CD4-positive, alpha-beta T cell treated with Interleukin-10 for 1 hour (primary cell): ENCODE measurements at places on chromosomes 16 and 17.

GRCh38 chr17:48523010-48523409 lies 7.8 kb downstream of the HOXB1 start:
- no peak for DNase-seq

DNA sequence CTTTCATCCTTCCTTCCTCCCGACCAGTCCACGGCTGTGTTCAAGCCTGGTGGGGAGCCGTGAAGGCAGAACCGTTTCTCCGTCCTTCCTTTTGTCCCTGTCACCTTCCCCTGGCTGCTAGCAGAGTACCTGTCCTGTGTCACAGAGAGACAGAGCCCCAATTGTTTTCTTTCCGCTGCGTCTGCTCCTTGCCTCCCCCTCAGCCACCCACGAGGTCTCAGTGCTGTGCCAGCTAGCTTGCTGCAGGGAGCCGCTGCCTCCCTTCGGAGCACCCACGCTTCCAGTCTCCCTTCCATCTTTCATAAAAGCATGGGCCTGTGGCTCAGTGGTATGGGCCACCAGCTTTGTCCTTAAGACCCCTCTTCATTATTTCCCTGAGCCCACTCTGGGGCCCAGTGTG lies 62.2 kb downstream of the MPRIP start:
- no peak for DNase-seq

GRCh38 chr17:12735517-12735916 lies 53.8 kb upstream of the ARHGAP44 start:
- no peak for DNase-seq

DNA sequence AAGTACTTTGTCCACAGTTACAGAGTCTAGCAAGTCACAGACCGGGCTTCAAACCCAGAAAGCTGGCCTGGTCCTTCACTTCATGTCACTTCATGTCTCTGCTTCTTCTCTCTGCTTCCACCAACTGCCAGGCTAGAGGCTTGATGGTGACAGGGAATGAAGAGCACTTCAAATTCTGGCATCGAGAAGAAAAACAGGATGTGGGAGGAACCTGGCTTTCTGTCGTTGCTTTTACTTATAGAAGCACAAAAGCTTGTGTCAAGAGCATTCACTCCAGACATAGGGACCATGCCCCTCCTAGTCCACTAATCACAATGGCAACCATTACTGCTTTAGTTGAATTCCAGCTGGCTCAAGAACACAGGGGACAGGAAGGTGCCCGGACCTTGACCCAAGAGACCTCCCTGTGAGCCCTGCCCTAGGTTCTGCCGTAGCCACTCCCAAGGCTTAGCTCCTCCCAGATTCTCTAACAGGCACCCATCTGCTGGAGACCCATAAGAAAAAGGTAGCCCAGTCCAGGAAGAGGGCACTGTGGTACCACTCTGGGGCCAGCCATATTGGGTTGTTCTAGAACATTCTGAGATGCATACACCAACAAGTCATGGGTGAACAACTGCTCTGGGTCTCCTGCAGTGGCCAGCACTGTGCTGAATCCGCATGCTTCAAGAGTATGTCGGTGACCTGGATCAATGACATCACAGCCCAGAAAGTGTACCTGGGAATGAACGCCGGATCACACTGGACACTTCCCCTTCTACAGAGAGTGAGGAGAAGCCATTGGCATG lies 181.8 kb downstream of the C16orf95 start:
- no peak for DNase-seq

- DNase-seq, result no peak
These were observed 16.7 kb upstream of the TOB1 start for GRCh38 chr17:50882851-50883250.

- DNase-seq, result no peak
These were observed 154.2 kb downstream of the MYO1D start for GRCh38 chr17:32722733-32723132.

GRCh38 chr16:85289760-85290625 lies 177.7 kb upstream of the CIBAR2 start:
- no peak for DNase-seq

DNA sequence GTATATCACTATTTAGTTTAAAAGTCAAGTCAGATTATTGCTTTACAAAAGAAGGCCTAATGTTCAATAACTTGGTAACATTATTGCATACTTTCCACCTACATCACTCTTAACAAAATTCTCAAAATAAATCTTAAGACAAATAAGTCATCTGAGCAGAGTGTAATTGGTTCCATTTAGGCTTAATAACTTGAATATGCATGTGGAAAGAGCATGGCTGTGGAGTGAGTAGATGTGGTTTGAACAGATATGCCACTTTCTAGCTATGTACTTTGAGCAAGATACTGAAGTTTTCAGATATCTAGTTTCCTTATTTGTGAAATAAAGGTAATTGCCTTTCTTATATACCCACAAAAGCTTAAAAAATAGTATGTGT lies 6.7 kb upstream of the EVI2A start:
- no peak for DNase-seq

GRCh38 chr17:55545806-55546205 lies 34.6 kb upstream of the SMIM36 start:
- no peak for DNase-seq

DNA sequence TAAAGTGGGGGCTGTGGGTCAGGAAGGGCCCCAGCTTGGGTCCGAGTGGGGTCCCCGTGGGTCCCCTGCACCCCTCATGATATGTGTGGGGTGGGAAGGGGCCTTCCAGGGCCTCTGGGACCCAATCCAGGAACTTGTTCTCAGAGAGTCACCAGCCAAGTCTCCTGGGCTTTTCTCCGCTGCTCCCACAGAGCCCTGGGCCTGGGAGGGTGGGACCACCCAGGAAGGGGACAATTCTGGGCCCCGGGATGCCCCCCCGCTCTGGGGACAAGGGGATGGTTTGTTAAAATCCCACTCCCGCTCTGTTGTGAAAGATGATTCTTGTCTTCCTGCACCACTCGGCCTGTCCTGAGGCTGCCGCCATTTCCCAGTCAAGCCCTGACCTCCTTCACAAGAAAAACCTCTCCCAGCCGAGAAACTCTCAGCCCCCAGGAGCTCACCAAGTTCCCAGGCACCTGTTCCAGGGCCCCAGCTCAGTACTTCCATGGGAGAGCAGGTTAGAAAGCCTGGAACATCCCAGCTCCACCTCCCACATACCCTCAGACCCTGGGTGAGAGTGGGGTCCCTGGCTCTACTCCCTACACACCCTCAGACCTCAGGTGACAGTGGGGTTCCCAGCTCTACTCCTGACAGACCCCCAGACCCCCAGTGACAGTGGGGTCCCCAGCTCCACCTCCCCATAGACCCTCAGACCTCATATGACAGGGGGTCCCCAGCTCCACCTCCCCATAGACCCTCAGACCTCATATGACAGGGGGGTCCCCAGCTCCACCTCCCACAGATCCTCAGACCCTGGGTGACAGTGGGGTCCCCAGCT lies 75.1 kb downstream of the METRNL start:
- no peak for DNase-seq

- no peak for DNase-seq
These were observed 355.4 kb upstream of the TNRC6C start for GRCh38 chr17:77602883-77603640.

DNA sequence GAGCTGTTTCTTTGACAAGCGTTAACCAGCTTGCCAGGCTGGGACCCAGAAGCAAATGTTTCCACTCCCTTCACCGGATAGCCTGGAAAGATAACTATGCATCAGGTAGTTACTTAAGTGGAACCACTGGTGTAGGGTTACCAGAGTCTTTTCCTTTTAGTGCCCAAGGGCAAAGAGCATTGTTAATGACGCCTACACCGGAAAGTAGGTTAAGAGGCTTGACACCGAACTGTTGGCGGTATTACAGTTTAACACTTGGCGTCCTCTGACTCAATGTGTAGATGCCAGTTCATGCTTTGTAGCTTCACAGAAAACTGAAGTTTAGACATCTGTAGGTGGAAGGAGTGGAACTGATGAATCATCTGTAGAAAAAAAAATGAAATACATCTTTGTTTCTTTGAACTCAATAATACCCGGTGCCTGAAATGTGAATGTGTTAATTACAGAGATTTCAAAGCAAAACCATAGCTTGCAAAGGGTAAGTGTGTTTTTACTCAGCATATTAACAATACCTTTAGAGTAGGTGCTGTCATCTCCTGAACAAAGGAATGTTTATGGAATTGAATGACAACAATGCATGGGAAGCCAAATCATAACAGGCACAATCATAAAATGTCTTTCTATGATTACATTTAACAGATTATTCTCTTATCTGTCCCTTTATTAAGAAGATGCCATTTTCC lies 426.7 kb upstream of the SALL1 start:
- DNase-seq, result no peak

GRCh38 chr17:38982858-38983746 lies 15.9 kb upstream of the FBXO47 start:
- DNase-seq, result peak; percentile 76

DNA sequence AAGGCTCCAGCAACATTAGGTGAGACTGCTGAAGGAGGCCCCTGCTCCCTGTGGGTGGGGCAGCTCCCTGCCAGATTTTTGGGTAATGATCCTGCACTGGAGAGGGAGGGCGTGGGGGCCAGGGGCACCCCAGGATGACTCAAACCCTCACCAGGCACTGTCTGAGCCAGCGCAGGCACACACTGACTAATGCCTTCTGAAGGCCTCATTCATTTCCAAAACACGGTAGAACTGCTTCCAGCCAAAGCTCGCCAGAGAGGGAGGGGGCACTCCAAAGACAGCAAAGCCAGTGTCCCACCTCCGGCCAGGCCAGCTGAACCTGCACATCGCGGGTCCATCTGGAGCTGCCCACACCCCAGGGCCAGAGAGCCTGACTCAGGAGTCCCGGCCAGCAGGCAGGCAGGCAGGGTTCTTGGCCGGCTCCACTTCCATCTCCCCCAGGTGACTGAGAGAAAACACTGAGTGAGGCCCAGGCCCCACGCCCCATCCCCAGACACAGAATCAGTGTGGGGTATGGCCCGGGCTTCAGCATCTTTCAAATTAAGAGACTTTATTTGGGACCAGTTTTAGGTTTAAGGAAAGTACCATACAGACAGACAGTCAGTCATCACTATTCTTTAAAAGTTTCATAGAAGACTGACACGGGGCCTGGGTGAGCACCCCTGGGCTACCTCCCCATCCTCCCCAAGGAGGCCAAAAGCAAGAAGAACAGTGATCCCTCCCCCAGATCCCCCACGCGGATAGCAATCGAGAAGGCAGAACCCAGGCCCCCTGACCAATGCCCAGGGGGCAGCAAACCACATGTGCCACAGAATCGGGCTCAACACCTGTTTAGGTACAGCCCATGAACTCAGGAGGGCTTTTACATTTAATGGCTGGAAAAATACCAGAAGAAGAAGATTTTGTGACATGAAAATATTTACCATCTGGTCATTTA lies 2.3 kb downstream of the PIEZO1 start:
- DNase-seq, result peak; percentile 23

GRCh38 chr17:28384281-28385036 lies 13.0 kb downstream of the SARM1 start:
- DNase-seq, result peak; percentile 61

DNA sequence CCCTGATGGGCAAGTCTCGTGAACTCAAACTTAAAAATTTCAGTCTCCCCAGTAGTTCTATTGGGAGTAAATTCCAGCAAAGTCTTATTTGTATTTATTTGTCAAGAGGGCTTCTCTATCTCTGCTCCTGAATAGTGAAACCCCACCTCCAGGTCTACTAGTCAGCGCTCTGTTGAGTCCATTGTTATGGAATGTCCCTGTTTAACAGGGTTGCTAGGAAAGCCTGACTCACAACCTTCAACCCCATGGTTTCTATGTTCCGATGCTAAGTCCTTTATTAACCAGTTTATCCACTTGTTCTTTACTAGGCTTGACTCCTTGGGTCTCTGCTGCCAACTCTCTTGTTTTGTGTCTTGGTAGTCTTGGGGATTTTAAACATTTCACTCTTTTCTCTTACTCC lies 250.7 kb upstream of the MYOCD start:
- DNase-seq, result no peak

GRCh38 chr16:11067266-11067665 lies 122.9 kb downstream of the CLEC16A start:
- DNase-seq, result no peak

GRCh38 chr16:30559690-30560089 lies 1.5 kb upstream of the ZNF764 start:
- DNase-seq, result no peak

DNA sequence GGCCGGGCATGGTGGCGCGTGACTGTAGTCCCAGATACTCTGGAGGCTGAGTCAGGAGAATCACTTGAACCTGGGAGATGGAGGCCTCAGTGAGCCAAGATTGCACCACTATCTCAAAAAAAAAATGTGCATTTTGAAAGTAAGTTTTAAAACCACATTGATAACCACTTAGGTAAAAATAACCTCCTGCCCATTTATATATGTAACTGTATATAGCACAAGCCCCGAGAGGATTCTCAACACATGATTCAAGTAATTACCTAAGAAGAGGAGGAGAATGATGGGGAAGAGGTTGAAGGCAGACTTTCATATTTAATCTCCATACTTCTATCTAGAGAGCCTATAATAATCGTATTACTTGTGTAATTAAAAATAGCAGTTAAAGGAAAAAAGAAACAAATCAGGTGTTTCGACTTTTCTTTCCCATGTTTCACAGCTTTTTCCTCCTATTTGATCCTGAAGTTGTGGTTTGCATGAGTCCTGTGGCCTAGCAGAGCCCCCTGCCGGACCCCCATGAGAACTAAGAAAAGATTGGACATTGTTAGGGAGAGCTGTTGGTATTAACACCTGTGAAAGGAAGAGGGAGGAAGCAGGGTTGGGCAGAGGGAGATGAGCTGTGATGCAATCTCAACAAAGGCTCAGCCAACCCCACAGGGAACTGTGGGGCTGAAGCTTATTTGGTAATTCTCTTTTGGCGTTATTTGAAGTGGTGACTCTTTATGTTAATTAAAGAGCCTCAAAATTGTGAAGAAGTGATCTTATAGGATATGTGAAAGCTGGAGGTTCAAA lies 22.1 kb downstream of the PMFBP1 start:
- DNase-seq, result no peak

GRCh38 chr17:64402469-64402868 lies 11.8 kb upstream of the PECAM1 start:
- DNase-seq, result no peak

DNA sequence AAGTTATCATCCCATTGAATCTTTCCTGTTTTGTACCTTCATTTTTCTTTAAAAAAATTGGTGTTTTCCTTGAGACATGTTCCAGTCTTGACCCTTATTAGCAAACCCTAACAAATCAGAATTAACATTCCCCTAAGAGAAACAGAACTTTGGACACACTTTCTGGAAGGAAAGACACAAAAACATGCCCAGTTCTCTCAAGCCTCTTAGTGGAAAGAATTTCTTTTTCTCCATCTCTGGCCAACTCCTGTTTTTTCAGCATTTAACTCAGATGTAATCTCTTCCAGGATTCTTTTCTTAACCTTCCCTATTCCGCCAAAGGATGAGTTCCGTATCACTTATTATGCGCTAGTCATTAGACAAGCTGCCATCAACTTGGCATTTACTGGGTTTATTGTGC lies 23.9 kb upstream of the CDH8 start:
- DNase-seq, result no peak

GRCh38 chr17:64200080-64201032 lies 62.7 kb downstream of the TEX2 start:
- DNase-seq, result no peak

- no peak for DNase-seq
These were observed 3.2 kb upstream of the MPO start for GRCh38 chr17:58283674-58284612.
